Stimulated activated CD4-positive, alpha-beta T cell treated with anti-CD3 and anti-CD28 coated beads, Interleukin-4, amount 100 ng/mL, for 4 hours (primary cell): ENCODE measurements at places on chromosomes 4 and X.

DNA sequence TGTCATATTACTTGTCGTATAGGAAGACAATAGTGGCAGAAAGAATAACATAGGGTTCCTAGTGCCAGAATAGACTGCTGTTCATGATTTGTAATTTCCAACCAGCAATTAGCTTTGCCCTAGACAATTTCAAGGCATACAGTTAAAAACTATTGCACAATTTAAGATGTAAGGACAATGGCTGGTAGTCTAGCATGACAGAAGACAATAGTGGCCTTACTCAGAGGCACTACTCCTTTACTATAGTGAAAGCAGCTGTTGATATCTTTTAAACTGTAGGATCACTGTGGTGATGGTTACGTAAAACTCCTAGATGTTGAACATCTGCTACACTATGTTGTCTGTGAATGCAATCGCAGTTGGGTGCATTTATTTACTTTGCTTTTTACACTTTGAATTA lies 234.5 kb downstream of the RBMX2 start:
- DNase-seq = no peak

- no peak for DNase-seq
Observed at GRCh38 chr4:161496-162284, 37.4 kb downstream of the ZNF718 start.

DNA sequence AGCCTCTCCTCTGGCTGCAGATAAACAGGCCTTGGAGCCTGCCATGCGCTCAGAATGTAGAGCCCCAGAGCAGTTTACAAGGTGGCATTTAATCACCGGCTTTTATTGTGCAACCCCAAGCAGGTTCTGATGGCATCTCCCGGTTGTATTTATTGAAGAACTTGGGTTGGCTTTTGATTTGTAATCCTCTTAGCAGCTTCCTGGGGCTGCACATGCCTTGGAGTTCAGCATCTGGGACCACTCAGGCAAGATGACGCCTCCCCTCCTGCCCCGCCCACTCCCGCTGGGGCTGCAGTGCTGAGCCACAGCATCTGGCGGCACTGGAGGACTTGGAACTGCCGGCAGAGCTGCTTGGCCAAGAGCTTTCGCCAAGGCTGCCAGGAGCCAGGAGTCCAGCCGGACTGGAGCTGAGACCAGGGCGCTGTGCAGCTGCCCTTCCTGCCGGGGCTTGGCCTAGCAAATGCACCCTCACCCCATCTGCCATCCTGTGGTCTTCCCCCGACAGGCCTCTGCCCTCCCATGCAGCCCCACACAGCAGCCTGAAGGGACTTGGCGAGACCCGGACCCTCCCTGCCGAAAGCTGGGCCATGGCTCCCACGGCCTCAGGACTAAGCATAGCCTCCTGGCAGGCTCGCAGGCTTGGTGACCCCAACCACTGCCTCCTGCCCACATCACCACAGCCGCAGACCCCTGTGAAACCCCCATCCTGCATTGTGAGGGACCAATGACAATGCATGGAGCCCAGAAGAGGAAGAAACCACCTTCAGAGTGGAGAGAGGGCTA lies 5.4 kb downstream of the HTRA3 start:
- DNase-seq = no peak

DNA sequence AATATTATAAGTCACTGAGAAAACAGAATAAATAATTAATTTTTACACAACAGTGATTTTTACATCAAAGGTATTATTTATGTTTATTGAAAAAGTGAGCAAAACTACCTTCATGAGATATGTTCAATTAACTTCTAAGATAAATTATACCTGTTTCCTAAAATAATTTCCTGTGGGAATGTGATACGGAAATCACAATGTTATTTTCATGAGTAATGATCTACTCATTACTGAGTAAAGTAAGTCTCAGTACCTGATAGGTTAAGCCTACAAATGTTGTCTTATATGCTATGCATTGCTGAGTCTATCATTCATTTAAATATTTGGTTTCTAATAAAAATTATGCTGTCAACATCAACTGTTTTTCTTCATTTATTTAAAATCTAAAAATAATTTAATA lies 324.0 kb downstream of the STPG2 start:
- DNase-seq = no peak

DNA sequence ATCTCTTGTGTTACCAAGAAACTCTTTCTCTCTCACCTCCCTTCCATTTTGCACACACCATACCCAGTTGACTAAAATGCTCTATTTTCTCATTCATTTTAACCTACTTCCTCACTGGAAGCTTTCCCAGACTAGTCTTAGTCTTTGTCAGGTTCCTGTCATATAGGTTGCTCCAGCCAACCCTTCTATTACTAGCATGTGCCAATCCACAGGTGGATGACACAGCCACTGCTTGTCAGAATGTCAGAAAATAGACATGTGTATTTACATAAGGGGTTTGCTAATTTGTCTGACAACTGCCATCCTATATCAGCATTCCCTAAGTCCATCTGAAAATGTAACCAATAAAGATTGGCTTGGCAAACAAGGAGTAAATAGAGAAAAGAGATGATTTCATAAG lies 239.2 kb upstream of the SMIM31 start:
- no peak for DNase-seq

DNA sequence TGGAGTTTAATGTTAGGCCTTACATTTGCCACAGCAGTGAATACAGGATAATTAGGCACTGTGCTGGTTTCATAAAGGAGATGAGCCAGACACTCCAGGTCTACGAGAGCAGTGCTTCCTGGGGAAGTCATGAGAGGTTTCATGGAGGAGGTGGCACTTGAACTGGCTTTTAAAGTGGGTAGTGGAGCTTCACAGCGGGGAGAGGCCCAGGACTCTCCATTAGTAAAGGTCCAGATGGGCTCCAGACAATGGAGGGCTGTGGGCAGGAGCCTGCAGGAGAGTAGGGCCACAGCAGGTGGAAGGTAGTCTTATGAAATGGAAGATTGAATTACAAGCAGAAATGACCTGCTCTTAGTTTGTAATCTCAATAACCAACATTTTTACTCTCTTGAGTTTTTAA lies 29.0 kb downstream of the CLDN22 start:
- no peak for DNase-seq

DNA sequence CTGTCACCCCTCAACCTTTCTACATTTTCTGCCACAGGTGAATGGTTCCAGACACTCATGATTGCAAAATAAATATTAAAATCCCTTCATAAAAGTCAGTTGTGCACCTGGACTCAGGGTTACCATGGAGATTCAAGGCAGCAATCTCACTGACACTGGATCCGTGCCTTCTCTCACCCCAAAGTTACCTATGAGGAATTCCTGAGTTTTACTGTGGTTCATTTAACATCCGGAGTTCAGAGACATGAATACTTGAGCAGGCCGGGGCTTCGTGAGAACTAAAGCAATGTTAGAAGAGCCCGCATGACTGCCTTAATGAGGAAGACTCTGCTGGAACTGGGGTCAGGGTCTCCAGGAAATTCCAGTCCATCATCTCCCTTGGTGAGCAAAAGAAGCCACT lies 12.5 kb upstream of the CLNK start:
- no peak for DNase-seq

DNA sequence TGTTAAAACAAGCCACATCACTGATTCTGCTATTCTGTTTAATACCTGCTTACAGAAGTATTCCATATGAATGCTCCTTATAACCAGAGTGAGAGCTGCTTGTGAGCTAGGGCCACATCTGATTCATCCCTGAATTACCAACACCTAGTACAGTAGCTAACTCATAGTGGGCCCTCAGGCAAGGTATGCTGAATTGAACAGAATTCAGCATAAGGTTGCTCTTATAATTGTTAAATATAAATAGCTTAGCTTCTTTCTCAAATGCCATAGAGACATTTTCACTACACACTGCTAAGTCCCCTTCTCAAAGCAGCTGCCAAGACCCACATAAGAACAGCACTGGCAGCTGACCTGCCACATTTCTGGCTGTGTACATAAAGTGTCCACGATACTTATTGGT lies 27.0 kb upstream of the MCF2 start:
- no peak for DNase-seq

DNA sequence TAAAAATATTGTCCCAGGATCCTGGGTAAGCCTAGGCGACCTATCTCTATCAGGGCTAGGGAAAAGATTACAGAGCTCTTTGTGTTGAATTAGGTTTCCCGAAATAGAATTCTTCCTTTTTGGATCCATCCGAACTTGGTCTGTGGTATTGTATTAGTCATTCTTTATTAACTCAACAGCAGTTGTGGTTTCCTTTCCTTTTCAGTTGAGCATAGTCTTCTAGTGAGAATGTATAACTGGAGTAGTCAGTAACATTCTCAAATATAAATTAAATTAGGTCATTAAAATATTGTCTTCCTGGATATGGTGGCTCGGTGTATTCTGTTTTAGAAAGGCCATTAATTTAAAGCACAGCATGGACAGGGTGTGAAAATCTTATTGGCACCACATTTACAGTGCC lies 520.4 kb downstream of the NLGN4X start:
- DNase-seq = no peak

GRCh38 chr4:124055336-124055735 lies 657.2 kb downstream of the ANKRD50 start:
- DNase-seq = no peak

GRCh38 chrX:133415276-133416105 lies at the start of gene GPC4:
GPC4 (minus strand) TSS chrX:133415489; CDS start chrX:133414965, 524 bp downstream.
- no peak for DNase-seq

DNA sequence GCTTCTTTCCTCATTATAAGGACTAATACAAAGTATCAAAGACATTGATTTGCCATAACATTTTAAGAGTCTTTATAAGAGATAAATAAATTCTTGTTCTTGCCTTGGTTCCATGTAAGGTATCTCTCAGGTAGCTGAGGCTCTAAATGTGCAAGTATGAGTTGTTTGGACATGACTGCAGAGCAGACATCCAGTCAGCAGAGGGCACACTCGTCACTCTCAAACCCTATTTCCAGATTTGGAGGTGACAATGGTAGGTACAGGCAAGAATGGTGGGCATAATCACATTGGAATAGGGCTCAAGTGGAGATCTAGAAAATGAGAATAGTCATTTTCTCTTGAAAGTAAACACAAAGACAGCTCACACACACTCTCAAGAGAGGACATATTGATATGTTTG lies 133.3 kb upstream of the ZIC3 start:
- DNase-seq = no peak
